A549 treated with CpdA at 1 μM for 4 hours (cell line): ENCODE measurements at places on chromosomes 3 and 15. TPM values are rescaled to one million over a fixed set of nuclear protein-coding genes. Genes with fewer than 3 reads are reported as not detected.

EFHB gene
- total RNA-seq = 0.37 to 1.1 TPM (median 0.41 TPM) in 5 replicates

ALG1L2 gene
- total RNA-seq = not detected in 5 replicates

CHRD gene
- total RNA-seq = 0.11 to 0.27 TPM (median 0.22 TPM) in 5 replicates

RNF168 gene
- total RNA-seq = 4.2 to 5.6 TPM (median 4.5 TPM) in 5 replicates

SLC22A13 gene
- 0.06 to 0.12 TPM (median 0.10 TPM) in 3 of 5 replicates, not detected in the others for total RNA-seq

WDR5B gene
- 3.0 to 4.3 TPM (median 3.2 TPM) in 5 replicates for total RNA-seq

CPN2 gene
- total RNA-seq = not detected in 5 replicates

TMEM41A gene
- 18.3 to 24.0 TPM (median 21.3 TPM) in 5 replicates for total RNA-seq

TMEM266 gene
- 0.05 to 0.10 TPM (median 0.06 TPM) in 3 of 5 replicates, not detected in the others for total RNA-seq

CEMIP gene
- 2.2 to 3.0 TPM (median 2.4 TPM) in 5 replicates for total RNA-seq

SCG3 gene
- 0.05 TPM in 1 of 5 replicates, not detected in the others for total RNA-seq

CLDN16 gene
- 0.02 to 0.15 TPM (median 0.06 TPM) in 3 of 5 replicates, not detected in the others for total RNA-seq

ZNF639 gene
- 18.5 to 22.8 TPM (median 22.4 TPM) in 5 replicates for total RNA-seq

IQGAP1 gene
- 119 to 212 TPM (median 126 TPM) in 5 replicates for total RNA-seq

GPR62 gene
- total RNA-seq = 0.07 TPM in 1 of 5 replicates, not detected in the others

CPA3 gene
- total RNA-seq = not detected in 5 replicates

PCBP4 gene
- 11.0 to 13.8 TPM (median 12.3 TPM) in 5 replicates for total RNA-seq

OR5H15 gene
- not detected in 5 replicates for total RNA-seq

TGM4 gene
- total RNA-seq = 0.02 to 0.08 TPM (median 0.06 TPM) in 4 of 5 replicates, not detected in the other

LINGO1 gene
- 7.0 to 12.4 TPM (median 9.2 TPM) in 5 replicates for total RNA-seq

CD200 gene
- not detected in 5 replicates for total RNA-seq

TTLL13 gene
- 0.22 to 1.1 TPM (median 0.47 TPM) in 5 replicates for total RNA-seq

SECISBP2L gene
- total RNA-seq = 5.7 to 10.5 TPM (median 7.5 TPM) in 5 replicates

ATRIP gene
- 7.8 to 9.4 TPM (median 9.3 TPM) in 5 replicates for total RNA-seq

C3orf18 gene
- 2.1 to 3.1 TPM (median 2.6 TPM) in 5 replicates for total RNA-seq

BNC1 gene
- total RNA-seq = 0.29 to 0.52 TPM (median 0.50 TPM) in 5 replicates

EFL1 gene
- 25.7 to 31.5 TPM (median 27.3 TPM) in 5 replicates for total RNA-seq

GOLGA6D gene
- 0.05 TPM in 1 of 5 replicates, not detected in the others for total RNA-seq

SLCO3A1 gene
- total RNA-seq = 20.3 to 29.3 TPM (median 27.8 TPM) in 5 replicates

PRSS50 gene
- not detected in 5 replicates for total RNA-seq

DPPA2 gene
- not detected in 5 replicates for total RNA-seq

SAMD7 gene
- total RNA-seq = not detected in 5 replicates

HHLA2 gene
- 0.03 to 0.12 TPM in 2 of 5 replicates, not detected in the others for total RNA-seq

TIMP4 gene
- 10.9 to 14.7 TPM (median 11.8 TPM) in 5 replicates for total RNA-seq

ANKRD63 gene
- 0.19 to 0.42 TPM (median 0.32 TPM) in 4 of 5 replicates, not detected in the other for total RNA-seq
